ENCODE measurements at places on chromosomes 11 and 22.

DNA sequence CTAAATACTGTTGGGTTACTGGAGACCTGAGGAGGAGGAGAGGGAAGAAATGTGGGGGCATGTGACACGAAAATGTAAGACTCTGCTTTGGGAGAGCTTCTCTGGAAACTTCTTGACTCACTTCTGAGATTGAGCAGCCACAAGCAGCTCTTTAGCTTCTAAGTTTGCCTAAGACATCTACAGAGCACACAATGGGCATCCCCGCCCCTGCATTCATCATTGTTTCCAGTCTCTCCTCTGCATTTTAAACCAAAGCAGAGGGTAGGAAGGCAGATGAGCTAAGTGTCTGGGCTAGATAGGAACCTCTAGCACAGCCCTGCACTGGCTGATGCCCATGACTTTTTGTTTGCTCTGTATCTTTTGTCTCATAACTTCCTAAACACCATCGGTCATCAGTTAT is 2.1 kb upstream of the OR52D1 start:
- no peak for DNase-seq

DNA sequence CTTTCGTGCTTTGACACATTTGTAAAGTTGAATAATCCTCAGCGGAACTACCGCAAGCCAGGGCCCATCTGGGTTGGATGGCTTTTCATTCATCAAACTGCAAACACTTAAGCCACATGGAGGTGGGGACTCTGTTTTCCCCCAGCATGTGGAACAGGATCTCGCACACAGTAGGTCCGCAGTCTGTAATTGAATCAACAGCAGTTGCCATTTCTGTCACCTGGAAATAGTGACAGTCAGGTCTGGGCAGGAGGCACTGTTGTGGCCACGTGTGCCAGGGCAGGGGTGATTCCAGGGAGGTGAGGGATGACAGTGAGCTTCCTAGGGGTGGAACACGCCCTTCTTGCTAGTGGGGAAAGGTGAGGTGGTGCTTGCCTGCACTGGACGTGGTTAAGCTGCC is 50.7 kb upstream of the ANO1 start:
- no peak for DNase-seq

GRCh38 chr11:121194731-121195596 is 93.9 kb downstream of the TECTA start:
- DNase-seq: peak; percentile 11

- no peak for DNase-seq
Observed at GRCh38 chr22:43228330-43228729, 41.4 kb upstream of the TTLL12 start.

GRCh38 chr22:20086101-20086599 is 6.1 kb downstream of the DGCR8 start:
- DNase-seq: no peak

- DNase-seq: no peak
Observed at GRCh38 chr22:28398981-28399380, 280.7 kb downstream of the TTC28 start.

DNA sequence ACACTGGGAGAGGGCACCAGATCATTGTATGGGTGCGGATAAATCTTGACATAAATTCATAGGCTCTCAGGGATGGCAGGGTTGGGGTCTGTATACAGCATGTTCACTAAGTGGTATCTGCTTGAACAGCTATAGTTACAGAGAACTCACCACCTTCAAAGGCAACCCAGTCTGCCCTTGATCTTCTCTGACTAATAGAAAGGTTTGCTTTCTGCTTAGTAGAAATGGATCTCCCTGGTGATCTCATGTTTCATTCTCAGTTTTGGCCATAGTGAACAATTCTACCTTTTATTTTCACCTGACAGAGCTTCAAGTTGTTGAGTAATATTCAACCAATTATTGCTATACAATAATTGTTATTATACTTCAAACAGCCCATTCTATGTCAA is 32.4 kb downstream of the CNTF start:
- no peak for DNase-seq

DNA sequence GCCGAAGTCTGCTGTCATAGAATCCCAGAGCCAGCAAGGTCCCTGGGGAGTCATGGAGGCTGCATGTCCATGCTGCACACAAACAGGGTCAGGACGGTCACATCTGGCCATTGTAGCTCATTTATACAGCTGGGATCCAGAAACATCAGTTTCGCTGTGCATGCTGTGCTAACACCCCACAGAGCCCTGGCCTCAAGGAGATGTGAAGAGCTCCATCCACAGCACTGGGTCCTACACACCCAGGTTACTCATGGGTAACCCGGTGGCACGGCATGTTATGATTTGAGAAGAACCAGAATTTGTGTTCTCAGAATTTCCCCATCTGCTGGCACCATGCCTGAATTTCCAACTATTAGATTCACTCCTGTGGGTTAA is 146.3 kb upstream of the ARHGAP20 start:
- no peak for DNase-seq

DNA sequence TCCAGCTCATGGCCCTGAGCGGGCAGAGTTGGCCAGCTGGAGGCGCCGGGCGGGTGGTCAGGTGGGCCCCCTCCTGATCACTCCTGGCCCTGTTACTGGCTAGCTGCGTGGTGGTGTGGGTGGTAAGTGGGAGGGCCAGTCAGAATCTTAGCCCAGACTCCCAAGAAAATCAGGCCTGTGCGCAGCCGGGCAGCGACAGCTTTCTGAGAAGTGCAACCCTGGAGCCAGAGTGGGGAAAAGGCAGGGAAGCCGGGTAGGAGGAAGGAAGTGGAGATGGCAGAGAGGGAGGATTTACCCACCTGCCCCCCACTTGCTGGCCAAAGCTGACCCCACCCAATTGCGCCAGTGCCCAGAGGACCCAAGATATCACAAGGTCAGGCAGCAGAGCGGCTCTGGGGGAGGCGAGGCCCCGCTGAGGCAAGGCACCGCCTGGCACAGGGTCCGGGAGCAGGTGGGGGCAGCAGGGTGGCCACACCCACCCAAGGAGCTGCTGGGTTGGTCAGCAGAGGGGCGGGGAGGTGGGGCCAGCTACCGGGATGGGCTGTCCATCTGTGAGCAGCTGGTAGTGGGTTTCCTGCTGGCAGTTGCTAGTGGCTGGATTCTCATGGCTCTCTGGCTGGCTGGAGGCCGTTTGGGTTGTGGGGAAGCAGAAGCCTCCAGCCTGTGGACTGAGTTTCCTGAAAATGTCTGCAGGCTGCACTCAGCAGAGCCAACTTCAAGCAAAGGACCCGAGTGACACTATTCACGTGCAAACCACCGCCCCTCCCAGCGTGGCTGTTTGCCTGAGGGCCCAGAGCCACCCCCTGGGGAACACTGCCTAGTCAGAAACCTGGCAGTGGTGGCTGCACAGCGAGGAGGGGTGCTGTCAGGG is 196.4 kb downstream of the IGLL1 start:
- DNase-seq: no peak

DNA sequence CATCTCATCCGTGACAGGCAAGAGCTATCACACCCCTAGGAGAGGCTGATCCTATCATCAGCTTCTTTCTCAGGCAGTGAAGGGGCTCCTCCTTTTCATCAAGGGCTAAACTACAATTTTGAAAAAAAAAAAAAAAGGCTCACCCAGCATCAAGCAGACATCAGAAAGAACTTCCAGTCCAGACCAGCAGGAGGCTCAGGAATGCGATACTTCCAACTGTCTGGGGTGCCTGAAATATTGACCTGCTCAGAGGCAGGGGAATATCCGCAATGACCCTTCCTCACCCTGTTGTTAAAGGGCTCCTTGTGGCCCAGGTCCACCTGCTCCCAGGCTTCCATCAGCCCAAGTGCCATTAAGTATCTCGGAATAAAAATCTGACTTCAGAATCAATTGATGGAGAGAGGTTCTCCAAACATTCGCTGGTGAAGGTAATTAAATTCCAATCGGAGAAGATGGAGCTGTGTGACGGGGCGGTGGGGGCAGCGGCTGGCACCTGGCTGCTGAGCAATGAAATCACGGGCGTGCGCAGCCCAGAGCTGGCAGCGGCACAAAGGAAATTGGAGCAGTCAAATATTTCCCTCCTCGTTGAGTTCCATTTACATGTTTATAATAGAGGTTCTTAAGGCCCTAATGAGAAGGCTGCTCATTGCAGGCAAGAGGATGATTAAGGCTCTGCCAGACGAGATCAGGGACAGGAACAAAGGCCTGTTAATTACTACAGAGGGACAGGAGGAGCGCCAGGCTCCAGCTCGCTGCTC is 69.0 kb upstream of the THY1 start:
- no peak for DNase-seq

GRCh38 chr11:16612566-16613261 is 125.7 kb upstream of the C11orf58 start:
- no peak for DNase-seq

DNA sequence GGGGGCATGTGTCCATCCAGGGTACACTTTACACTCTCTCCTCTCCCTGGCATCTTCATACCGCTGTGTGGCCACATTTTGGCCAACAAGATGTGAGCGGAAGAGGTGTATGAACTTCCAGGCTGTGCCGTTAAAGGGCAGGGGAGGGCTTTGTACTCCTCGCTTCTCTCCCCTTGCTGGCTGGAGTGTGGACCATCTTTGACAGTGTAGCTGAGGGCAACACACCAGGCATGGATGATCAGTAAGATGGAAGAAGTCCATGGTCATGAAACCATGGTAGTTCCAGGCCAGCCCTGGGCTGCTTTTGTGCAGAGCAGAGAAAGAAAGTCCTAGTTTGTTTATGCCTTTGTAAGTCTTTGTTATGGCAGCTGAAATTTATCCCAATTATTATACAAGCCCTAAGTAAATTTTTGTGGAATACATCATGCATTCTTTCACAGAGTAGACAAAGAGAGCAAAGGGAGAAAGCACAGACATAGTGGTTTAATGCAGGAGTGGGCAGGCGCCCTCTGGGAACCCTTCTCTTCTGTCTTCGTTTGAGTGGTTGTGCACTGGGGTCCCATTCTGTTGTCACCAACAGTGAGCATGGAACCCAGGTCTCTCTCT is 70.4 kb downstream of the FBXO7 start:
- DNase-seq: no peak

DNA sequence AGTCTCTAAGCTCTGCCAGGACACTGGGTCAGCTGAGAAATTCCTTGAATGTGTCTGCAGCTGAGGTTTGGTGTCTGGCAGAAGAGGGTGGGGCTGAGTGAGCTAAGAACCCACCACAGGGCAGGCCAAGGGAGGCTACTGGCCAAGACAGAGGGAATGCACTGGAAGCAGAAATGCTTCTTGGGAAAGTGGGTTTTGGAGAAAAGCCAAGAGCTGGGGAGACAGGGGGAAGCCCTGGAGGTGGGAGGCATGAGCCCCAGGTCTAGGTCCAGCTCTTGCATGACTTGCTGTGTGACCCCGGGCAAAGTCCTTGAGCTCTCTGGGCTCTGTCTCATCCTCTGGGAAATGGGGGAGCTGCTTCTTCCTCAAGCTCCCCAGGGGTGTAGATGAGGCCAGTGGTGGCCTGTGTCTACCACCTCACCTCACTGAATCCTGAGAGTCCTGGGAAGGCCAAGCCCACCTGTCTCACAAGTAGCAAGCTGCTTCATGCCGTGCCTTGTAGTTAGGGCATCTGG is 2.3 kb downstream of the MMP11 start:
- no peak for DNase-seq

DNA sequence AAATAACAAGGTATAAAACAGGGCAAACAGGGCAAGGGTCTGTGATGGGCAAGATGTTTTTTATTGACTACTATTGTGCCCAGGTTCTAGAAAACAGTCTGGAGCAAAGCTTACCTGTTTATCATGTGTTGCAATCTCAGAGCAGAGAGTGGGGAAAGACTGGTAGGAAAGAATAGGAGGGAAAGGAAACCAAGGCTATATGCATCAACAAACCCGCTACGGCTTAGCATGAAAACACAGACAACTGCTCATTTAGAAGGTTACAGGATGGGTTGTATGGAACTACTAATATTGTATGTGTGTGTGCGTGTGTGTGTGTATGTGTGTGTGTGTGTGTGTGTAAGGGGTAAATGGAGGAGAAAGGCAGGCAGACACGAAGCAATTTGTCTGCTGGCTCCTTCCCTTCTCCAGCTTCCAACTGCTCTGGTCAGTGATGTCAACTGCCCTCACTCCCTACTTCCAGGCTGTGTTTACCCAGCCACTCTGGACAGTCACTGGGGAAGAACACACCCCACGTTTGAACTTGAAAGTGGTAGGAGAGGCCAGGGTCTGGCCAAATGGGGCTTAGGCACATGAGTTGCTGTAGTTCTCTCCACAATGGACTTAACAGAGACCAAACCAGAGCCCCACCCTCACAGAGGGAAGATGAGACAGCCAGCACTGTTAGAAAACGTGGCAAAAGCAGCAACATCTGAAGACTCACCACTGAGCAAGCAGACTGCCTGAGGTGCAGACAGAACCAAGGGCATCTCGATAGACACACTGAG is 47.0 kb downstream of the GAB2 start:
- DNase-seq: no peak

DNA sequence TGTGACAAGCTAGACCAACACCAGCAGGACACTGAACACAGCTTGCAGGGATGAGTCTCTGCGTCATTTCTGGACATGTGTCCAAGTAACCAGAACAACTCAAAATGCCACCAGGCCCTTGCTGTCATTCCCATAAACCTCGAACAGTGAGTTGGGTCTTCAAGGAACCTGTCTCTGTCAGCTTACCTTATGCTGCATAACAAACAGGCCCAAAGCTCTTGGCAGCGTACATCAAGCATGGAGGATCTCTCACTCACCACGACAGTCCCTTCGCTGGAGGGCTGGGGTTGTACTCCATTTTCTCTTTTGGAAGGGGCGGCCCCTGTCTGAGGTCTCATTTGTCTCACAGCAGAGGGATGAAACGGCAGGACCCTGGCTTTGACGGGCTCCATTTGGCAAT is 6.8 kb downstream of the CDKN1C start:
- DNase-seq: no peak

DNA sequence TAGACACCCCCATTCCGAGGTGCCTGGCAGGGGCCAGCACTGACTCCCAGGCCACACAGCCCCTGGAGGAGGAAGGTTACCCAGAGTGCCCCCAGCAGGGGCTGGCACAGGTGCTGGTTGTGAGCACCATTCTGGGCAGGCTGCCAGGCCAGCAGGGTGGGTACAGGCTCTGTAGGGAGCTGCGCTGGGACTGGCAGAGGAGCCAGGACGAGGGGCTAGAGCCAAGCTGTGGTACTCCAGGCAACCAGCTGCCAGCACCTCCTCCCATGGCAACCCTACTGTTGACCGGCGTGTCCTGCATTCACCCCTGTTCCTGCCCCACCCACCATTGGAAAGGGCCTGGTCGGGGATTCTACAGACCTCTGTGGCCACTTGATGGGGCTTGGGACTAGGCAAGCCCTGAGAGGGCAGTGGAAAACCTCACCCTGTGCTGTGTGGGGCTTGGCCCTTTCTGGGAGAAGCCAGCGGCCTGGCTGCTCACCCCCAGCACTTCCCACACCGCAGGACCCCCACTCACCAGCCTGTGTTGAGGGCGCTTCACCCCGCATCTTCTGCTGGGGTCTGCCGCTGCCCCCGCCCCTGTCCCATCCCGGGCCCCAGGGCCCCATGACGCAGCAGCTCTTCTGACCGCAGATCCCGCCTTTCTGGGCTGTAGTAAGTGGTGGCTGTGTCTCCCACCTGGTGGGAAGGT is 1.9 kb downstream of the CLDN5 start:
- no peak for DNase-seq
